ENCODE measurements at places on chromosomes 5 and 9.

DNA sequence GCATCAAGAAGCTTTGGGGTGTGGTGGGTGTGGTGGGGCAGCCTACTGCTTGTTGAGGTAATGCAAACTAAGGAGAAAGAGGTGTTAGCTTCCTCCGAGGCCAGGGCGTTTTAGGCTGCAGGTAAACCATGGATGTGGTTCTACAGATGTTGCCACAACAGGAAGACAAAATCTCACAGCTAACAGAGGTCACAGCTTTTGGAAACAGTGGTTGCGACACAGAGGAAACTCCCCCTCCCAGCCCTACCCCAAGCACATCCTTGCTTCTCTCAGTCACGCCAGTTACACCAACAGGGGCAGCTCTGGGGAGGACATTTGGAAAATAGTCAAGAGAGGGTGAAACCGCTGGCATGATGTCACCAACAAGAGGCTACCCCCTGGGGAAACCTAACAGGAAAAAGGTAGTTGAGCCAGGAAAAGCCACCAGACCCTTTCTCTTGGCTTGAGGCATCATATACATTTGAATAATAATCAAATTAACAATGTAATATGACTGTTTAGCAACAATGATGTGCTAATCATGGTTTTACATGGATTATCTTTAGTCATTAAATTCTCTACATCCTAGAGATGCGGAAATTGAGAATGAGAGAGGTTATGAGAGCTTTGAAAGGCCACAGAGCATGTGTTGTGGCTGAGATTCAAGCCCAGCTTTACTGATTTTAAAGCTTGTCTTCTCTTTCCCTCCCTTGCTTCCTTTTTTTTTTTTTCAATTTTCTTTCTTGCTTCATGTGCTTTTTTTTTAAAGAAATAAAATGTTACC lies 82.2 kb upstream of the IL12B start:
- no peak for DNase-seq

DNA sequence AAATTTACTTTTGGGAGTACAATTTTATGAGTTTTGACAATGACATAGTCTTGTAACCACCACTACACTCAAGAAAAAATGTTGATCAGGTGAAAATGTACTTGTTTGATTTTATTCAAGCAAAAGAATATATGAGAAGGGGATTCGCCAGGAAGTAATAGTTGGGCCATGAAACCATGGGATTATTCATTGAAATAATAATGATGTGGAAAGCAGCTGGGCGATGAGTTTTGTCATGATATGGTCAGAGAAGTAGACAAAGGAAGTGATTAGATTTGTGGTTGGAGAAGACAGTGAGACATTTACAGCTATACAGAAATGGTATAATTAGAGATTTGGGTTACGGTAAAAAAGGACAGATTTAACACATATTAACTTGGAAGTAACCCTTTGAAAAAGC lies 11.2 kb downstream of the HMGCR start:
- no peak for DNase-seq

DNA sequence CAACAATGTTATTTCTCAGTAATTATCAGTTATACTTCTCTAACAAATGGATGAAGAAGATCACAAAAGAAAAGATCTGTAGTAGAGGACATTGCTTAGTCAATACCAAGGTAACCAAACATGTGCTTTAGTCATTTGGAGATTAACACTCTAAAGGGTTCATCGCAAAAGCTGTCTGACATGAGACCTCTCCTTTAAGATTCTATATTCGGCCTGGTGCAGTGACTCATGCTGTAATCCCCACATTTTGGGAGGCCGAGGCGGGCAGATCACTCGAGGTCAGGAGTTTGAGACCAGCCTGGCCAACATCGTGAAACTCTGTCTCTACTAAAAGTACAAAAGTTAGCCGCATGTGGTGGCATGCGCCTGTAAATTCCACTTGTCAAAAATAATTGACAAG lies 18.3 kb upstream of the CKMT2 start:
- no peak for DNase-seq

GRCh38 chr9:86766912-86767311 lies 180.4 kb downstream of the GAS1 start:
- DNase-seq, result no peak

DNA sequence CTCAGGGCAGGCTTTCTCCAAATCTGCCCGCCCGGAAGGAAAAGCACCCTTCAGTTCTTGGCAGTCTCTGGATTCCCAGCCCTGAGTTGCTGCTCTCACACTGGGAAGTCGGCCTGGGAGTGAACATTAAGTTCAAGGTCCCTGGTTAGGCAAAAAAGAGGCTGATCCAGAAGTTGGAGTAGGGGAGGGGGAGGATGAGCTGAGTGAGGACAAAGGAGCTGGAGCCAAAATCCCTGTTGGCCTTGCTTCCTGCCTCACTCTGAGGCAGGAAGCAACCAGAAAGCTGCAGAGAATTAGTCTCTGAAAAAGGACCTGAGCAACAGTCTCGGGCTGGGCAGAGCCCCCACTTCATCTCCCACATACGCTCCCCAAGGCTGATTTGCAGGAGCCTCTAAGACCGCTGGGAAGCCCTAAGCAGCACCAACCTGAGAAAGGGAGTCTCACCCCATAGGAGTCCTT lies 15.0 kb upstream of the RPS14 start:
- no peak for DNase-seq

GRCh38 chr5:462051-462481 lies 19.1 kb downstream of the EXOC3 start:
- no peak for DNase-seq

DNA sequence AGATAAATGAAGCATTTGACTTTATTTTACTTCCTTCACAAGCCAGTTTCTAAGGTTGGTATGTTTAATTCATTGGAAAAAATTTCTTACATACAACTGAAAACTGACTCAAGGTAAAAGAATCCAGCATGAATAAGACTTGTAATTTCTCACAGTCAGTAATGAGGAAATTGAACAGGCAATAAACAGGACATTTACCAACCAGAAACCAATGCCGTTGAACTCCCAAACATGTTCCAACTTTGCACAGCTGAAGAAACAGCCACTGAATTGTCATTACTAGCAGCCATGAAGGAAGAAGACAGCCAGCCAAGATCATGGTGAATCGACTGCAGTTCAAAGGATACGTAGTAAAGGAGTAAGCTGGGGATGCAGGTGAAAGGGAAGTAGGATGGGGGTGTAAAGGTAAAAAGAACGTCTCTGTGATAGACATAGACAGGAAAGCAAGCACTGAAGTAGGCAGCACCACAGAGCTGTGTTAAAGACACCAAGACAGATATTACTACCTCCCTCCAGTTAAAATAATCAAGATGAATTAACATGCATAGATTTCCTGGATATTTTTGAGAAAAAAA lies 21.3 kb upstream of the SLC12A2 start:
- DNase-seq, result no peak

DNA sequence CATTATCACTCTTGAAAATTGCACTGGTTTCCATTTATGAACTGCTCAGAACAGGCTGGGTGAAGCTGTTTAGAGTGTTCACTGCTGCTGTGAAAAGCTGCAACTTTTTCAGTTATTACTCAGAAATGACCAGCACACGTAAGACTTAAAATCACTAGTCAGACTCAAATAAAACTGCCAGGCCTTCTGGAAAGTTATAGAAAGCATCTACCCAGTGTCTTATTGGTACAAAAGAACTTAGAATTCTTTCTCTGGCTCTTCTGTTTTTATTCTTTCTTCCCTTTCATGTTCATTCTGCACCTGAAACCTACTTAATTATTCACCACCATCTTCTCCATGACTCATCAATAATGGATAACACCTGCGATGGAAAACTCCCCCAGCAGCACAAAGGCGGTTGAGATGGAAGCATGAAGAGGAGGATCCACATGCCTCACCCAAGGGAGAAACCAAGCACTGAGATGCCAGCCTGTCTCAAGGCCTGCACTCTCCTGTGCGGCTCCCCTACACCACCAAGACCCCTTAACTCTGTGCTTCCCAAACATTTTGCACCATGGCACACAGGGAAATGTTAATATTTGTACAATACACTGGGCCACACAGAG lies 171.9 kb downstream of the ENTREP1 start:
- DNase-seq, result no peak

DNA sequence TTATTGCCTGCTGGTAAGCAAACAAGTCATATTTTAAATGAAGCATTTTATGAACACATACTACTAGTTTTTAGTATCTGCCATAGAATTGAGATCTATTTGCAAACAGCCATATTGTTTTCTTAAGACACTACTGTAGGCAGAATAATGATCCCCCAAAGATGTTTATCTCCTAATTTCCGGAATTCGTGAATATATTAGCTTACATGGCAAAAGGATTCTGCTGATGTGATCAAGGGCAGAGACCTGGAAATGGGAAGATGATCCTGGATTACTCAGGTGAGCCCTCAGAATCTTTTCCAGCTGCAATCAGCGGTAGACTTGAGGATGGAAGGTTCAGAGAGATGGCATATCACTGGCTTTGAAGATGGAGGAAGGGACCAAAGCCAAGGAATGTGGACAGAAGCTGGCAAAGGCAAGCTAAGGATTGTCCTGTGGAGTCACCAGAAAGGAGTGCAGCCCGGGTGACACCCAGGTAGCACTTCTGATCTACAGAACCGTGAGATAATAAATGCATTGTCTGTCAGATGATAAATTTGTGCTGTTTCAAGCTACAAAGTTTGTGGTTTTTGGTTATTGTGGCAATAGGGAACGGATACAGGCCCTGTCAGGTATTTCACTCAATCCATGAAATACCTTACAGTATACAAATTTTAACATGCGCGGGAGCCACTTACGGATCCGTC lies 1.0 kb upstream of the ERCC6L2 start:
- no peak for DNase-seq

DNA sequence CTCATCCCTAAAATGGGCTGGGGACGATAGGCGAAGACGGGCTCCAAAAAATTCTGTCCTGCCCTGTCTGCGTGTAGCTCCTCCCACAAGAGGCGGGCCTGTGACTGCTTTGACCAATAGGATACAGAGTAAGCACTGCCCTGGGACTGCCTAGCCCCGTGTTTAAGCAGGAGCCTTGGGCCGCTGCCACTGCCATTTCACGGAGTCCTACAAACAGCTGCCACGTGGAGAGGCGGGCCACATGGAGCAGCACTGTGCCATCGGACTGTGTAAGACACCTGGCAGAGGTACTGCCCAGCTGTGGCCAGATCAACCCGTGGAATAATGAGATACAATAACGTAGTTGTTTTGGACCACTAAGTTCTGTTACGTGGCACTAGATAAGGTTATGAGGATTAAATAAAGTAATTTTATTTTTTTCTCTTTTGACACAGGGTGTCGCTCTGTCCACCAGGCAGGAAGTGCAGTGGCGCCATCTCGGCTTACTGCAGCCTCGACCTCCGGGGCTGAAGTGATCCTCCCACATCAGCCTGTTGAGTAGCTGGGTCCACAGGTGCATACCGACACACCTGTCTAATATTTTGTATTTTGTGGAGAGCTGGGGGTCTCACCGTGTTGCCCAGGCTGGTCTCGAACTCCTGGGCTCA lies 87.2 kb downstream of the LMNB1 start:
- no peak for DNase-seq

- DNase-seq, result no peak
Measured at GRCh38 chr9:83599071-83599470, 23.9 kb upstream of the IDNK start.

GRCh38 chr9:112761912-112762655 lies 11.5 kb downstream of the SNX30 start:
- DNase-seq, result no peak

- DNase-seq, result no peak
Measured at GRCh38 chr9:120916588-120916987, 10.0 kb downstream of the TRAF1 start.

DNA sequence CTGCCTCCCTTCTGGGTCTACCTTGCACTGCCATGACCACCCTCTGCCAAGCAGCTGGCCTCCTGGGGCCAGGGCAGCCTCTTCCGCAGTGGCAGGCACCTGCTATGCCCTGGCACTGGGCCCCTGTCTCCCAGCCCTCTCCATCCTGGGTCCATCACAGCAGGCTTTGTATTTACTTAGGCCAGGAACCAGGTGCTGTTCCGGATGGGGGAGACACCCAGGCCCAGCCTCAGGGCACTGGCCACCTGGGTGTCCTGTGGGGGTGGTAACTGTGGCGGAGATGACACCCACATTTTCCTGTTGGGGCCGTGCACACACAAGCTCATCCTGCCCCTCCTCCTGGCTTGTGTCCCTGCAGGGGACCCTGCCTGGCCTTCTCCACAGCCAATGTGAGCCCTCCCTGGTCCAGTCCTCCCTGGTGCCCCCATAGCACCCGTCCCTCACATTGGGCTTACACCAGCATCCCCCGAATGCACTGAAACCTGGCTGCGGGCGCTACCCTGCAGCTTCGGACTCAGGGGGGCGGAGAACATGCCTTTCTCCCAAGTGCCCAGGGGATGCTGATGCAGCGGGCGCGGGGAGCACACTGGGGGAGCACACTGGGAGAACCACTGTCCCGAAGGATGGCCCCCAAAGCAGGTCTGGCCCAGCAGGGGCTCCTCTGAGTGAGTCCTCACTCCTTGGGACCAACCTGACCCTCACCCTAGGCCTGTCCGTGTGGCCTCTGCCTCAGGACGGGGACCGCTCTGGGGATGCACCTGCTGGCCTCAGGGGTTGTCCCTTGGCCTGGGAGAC lies 17.9 kb downstream of the FAM163B start:
- DNase-seq, result no peak

DNA sequence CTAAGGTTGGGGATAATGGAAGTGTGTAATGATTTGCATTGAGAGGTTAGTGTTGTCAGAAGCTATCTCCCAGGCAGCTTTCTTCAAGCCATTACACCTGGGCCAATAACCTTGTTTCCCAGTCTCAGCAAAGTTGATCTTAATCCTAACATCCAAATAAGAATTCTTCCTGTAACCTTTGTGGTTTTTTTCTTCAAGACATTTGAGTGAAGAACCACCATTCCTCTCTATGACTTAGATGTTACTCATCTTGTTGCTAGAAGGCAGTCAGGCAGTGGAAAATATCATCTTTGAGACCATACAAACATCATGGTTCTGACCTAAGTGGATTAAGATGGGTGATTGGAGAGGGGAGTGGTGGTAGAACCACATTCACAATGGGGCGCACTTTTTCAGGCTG lies 103.5 kb downstream of the NDUFAF2 start:
- no peak for DNase-seq

GRCh38 chr5:134567641-134568336 lies 42.3 kb downstream of the JADE2 start:
- DNase-seq, result no peak

- DNase-seq, result no peak
Measured at GRCh38 chr9:19137282-19137681, 10.0 kb upstream of the PLIN2 start.

GRCh38 chr9:127561491-127562278 lies 50.4 kb upstream of the STXBP1 start:
- no peak for DNase-seq

DNA sequence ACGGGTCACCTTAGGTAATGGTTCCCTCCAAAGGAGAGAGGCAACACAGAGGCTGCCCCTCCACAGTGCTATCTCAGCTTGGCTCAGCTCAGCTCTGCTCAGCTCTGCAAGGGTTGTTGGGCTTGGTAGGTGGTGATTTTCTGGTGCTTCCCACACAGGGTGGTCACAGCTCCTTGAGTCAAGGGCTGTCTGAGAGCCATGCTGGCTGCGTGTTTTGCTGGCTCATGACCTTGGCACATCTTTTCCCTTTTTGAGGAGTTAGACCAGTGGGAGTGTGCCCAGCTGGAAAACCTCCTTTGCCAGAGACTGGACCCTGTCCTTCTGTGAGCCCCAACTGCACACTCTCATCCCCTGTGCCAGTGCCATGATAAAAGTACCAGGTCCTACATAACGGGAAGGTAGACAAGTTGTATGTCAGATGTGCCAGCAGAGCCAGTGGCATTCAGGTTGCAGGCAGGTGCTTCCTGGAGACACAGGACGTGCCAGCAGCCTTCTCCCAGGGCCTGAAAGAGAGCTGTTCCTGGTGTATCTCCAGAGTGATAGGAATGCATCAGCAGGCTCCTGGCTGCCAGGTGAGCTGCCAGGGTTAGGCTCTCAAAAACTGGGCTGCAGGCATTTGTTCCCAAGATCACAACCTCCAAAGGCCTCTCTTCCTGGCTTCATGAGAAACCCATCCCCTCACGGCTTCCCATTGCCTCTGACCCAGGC lies 118.6 kb upstream of the CXCL14 start:
- DNase-seq, result no peak
